ENCODE measurements at places on chromosomes 4 and X.

- DNase-seq, result no peak
Observed at GRCh38 chr4:110275871-110276270, 77.5 kb upstream of the ELOVL6 start.

GRCh38 chrX:72576141-72576894 lies 3.7 kb upstream of the HDAC8 start:
- no peak for DNase-seq

GRCh38 chrX:69021141-69021960 lies 143.9 kb downstream of the PJA1 start:
- peak; percentile 29 for DNase-seq

DNA sequence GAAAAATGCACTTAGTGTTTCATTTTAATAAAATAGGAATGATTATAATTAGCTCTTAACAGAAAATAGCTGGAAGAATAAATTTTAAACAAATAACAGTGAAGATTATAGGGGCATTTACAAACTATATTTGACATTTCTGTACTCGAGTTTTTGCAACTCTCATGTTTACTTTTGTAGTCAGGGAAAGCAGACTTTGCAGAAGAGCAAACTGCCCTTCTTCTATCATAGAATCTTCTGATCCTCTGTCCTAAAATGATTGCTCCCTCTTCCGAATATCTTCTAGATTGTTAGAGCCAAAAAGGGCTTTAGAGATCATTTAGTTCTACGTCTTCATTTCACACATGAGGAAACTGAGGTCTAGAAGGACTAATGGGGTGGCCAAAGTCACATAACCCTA lies 219.0 kb downstream of the RELL1 start:
- no peak for DNase-seq

All from NCI-H1417 (cell line).